GM04504 (cell line): ENCODE measurements at places on chromosomes 4 and X.
A peak's percentile ranks its signal among the peaks of the same experiment; 100 is the strongest.

DNA sequence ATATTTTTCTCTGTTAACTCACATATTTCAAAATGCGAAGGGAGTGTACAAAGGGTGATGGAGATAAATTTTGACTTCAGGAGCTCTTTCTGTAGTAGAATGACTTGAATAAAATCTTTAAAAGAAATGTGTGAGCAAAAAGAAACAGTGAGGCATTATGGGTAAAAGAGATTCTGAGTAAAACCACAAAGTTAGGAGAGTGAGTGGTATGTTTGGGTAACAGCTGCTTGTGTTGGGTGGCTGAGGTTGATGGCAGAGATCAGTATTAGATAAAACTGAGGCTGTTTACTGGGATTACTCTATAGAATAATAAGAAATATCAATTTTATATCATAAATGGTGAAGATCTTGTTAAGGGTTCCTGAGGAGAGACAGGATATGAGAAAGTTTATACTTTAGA, 434.2 kb upstream of the AMOT start:
- no peak for DNase-seq

- DNase-seq, result peak; percentile 72
Measured at GRCh38 chr4:143381189-143382118, 44.8 kb downstream of the GAB1 start.

GRCh38 chr4:6909970-6910339, 329 bp downstream of the TBC1D14 start:
- no peak for DNase-seq

GRCh38 chrX:33892670-33893069, 239.4 kb downstream of the FAM47A start:
- DNase-seq, result no peak

- DNase-seq, result no peak
Measured at GRCh38 chrX:72308209-72308565, 2.5 kb upstream of the CITED1 start.

DNA sequence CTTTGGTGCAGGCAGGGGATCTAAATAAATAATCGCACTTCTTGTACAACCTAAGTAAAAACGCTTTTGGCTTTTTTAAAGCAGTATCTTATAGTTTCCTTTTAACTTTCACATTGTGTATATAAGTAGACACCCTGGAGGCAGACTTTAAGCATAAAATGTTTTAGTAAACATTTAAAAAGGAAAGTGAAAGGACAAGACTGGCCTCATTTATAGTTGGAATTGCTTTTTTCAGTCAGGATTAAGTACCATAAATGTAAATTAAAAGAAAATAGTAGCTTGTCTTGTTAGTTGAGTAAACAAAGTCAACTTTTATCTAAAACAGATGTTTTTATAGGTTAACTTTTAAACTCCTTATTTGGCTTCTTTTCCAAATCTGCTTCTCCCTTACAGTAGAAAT, 39.7 kb downstream of the PTPN13 start:
- DNase-seq, result no peak

- peak; percentile 69 for DNase-seq
Measured at GRCh38 chr4:169640261-169640870, 20.0 kb downstream of the CLCN3 start.

DNA sequence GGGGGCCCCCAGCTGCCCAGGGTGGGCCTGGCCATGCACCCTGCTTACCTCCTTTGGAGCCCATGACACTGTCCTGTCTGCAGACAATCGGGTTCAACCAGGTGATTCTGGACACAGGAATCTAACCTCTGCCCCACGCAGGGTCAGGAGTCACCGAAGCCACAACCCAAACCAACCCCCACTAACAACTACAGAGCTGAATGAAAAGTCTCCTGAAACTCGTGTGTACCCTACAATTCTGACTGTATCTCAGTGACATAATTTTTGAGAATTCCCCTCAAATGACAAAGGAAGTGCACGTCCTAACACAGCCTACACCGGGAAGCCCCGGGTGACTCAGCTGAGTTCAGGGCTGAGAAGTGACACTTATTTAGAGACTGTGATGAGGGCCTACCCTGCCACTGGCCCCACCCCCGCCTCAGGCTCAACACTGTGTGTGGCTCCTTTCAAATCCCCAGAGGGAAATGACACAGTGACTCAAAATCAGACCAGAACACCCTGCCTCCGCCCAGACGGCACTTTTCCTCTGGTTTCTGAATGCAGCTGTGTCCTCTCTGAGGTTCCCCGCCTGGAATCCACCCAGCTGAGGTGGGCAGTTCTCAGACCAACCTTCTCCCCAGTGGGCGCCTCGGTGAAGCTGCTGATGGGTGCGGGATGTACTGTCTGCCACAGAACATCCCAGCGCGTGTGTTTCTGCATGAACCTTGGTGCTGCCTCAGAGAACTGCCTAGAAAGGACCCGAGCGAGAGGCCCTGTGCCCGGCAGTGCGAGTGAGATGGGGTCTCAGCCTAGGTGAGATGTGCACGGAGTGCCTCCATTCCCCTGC, 9.9 kb downstream of the TNIP2 start:
- DNase-seq, result peak; percentile 30

DNA sequence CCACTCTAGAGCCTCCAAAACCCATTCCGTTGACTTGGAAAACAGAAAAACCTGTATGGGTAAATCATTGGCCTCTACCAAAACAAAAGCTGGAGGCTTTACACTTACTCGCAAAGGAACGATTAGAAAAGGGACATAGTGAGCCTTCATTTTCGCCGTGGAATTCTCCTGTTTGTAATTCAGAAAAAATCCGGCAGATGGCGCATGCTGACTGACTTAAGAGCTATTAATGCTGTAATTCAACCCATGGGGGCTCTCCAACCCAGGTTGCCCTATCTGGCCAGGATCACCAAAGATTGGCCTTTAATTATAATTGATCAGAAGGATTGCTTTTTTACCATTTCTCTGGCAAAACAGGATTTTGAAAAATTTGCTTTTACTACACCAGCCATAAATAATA, 60.8 kb downstream of the ZNF732 start:
- DNase-seq, result no peak

- DNase-seq, result no peak
Measured at GRCh38 chrX:153773218-153773611, 7.6 kb upstream of the SRPK3 start.

GRCh38 chr4:183399126-183399522, 45.3 kb upstream of the CDKN2AIP start:
- DNase-seq, result no peak

DNA sequence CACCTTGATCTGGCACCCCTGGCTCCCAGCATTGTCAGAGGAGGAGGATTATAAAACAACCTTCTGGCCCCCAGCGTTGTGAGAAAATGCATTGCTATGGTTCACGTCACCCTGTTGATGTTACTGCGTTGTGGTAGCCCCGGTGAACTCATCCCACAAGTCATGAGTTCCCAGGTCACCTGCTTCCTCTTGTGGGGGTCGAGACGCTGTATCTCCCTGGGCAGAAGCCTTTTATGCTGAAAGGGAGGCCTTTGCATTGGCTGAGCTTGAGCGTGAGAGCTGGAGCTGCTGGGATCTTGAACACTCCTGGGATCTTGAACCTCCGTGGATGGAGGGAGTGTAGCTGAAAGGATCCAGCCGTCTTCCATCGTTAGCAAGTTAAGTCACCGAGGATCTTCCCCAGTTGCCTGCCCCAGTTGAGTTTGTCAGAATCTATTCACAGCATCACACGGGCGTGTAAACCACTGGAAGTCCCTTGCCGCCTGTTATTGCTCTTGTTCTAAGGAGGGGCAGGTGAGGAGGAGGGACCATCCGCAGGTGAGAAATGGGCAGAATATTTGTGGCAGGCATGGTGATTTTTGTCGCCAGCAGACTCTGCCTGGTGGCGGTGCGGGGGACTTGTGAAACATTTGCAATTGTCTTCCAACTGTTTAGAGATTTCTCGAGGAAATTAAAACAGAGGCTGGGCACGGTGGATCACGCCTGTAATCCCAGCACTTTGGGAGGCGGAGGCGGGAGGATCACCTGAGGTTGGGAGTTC, 299.9 kb downstream of the ASMT start:
- DNase-seq, result no peak

GRCh38 chr4:41160012-41160789, 54.1 kb downstream of the APBB2 start:
- peak; percentile 70 for DNase-seq

DNA sequence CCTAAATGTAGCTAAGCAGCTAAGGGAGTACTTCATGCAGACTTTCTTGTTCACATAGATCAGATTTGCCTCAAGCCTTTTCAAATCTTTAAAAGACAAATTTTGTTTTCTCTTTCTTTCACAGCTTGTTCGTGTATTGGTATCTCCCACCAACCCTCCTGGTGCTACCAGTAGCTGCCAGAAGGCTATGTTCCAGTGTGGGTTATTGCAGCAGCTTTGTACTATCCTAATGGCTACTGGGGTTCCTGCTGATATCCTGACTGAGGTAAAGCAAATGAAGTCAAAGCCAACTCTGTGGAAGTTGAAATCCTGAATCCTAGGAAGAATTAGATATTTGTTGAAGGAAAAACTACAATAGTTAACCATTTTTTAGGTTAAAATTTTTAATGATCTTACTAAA, 62.6 kb downstream of the USO1 start:
- DNase-seq, result no peak

DNA sequence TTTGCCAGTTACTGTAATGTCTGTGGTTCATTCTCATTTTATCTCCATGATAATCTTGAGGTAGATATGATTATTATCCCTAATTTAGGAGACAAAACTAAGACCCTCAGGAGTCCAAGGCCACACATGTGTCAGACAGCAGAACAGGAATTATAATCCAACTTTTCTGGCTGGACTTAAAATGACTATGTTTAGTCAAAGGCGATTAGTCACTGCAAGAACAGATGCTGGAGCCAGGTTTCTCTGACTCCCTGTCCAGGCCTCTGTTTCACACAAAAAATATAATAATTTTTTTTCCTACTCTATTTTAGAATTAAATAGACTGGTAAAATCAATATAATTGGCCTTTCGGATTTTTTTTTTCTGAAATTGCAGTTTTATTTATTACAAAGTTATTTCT, 56.7 kb upstream of the TMEM131L start:
- no peak for DNase-seq

DNA sequence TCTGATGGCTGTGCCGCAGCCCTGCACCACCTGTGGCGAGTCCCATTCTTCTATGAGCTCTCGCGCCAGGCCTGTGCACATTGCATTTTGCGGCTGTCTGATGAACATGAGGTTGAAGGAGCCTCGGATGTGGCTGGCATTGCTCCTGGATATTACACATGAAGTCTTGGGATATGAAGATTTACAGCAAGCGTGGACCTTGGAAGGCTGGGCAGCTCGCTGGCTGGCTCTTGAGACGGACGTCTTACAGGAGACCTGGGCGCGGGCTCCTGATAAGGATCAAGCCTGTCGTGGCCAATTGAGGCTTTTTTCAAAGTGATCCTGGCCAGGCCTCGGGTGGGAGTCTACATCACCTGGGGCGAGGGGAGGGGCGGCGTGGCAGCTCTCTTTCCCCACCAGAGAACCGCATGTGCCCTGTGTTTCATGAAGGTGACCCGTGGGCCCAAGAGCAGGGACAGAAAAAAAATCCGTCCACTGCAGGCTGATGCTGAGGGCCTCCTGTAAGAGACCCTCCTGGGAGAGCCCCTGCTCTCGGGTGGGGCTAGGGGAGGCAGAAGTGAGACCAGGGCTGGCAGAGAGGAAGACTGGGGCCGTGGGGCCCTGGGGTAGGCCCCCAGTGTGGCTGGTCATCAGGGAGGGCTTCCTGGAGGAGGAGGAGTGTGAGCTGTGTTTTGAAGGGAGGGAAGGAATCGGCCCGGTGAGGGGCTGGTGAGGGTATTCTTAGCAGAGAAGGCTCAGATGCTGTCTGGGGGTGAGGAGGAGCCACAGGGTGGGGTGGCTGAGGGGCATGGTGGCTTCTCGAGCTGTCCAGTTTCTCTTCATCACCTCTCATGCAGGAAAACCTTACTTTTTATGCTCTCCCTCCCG, 23.6 kb downstream of the CPZ start:
- no peak for DNase-seq
